ENCODE measurements at places on chromosomes 1 and 21.

GRCh38 chr1:34973326-34973725 is 11.8 kb downstream of the TMEM35B start:
- no peak for DNase-seq

- no peak for DNase-seq
Measured at GRCh38 chr1:9061252-9061960, 8.0 kb downstream of the SLC2A5 start.

GRCh38 chr1:29629814-29630516 is 393.6 kb downstream of the PTPRU start:
- no peak for DNase-seq

- DNase-seq, result no peak
Measured at GRCh38 chr1:172345077-172345476, 75.4 kb upstream of the C1orf105 start.

DNA sequence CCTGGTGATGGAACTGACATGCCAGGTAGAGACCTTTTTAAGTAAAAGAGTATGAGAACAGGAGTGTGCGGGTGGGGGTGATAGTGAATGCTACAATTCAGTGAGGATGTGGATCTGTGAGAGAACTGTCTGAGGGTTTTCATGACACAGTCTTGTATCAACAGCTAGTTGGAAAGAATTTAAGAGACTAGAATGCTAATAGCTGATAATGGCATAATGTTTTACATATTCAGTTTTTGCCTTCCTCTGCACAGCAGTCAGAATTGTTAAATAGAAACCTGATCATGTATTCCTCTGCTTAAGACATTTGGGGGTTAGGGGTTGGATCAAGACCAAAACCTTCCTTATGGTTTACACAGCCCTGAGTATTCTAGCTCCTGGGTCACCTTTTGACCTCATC is 152.8 kb upstream of the ZRANB2 start:
- DNase-seq, result no peak

DNA sequence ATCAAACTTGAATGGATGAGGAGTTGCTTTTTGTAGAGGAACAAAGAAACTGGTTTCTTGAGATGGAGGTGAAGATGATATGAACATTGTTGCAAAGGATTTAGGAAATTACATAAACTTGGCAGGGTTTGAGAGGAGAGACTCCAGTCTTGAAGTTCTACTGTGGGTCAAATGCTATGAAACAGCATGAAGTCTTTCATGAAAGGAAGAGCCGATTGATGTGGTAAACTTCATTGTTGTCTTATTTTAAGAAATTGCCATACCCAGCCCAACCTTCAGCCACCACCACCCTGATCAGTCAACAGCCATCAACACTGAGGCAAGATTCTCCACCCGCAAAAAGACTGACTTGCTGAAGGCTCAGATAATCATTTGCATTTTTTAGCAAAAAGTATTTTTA is 52.2 kb downstream of the SIPA1L2 start:
- no peak for DNase-seq

DNA sequence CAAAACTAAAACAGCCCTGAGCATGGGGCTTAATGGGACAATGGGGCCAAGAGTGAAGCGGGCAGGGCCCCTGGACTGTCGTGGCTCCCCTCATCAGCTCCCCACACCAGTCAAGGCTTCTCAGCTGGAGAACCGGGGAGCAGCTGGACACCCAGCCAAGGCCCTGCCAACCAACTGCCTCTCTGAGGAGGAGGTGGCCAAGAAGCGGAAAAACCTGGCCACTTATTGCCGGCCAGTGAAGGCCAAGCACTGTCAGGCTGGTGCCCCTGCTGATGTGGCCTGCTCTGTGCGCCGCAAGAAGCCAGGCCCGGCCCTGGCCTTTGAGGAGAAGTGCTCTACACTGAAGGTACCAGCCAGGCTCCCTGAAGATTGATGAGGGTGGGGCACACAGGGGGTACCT is 2.5 kb upstream of the CYB561D1 start:
- DNase-seq, result no peak

- no peak for DNase-seq
Measured at GRCh38 chr1:1320666-1321448, 3.6 kb downstream of the INTS11 start.

- no peak for DNase-seq
Measured at GRCh38 chr1:207644166-207644851, 624 bp upstream of the CR1L start.

DNA sequence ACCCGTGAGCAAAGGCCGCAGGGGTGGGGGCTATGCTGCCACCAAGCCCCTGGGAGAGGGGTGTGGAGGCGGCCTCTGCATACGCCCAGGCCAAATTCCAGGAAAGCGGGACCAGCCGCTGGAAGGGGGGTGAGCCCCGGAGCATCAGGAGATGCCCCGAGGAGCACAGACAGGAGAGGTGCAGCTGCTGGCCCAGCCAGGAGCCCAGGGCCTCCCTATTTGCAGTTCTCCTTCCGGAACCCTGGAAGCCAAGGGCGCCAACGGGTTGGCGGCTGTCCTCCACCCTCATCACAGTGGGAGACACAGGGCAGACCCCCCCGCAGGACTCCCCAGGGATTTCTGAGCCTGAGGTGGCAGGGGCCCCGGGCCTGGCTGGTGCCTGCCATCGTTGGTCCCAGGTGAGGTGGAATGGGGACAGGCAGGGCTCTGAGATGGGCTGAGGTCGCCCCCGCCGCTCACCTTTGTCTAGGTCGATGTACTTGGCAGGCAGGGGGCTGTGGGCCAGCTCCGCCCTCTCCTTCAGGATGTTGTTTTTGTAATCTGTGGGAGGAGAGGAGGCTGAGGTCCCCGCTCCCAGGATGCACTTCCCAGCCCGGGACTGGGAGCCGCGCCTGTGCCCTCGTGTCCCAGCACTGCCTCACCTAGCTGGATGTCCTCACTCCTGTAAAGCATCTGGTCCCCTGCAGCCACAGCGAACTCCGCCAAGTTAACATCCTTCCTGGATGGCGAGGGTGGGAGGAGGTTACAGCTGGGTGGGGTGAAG is 4.4 kb upstream of the DVL1 start:
- no peak for DNase-seq

GRCh38 chr1:90411185-90411584 is 305.9 kb downstream of the BARHL2 start:
- DNase-seq, result no peak

DNA sequence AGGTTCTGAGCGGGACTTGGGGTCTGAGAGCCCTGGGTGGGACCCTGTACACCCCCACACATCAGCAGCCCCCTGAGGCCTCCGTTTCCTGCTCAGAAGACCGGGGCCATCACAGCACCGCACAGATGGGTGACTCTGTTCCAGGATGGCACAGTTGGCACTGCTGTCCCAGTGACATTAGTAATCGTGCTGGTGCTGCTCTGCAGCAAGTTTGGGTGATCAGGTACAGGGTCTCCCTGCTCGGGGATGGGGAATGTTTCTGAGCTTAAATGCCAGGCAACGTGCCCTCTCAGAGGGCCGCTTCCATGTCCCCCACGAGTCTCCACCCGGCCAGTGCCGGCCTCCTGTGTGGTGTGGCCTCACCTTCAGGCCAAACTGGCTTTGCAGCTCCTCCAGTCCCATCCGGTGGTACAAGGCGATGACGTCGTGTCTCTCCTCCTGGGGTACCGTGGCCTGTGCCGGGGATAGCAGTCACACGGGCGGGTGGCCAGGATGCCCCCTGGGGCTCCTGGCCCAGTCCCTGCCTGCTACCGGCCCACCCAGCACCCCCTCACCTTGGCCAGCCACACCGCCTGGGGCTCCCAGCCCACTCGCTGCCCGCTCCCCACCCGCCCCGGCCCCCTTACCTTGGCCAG is 17.1 kb downstream of the PRXL2B start:
- DNase-seq, result no peak

- DNase-seq, result peak; percentile 85
Measured at GRCh38 chr1:20787029-20787839, at the start of gene HP1BP3. Gene HP1BP3 (minus strand): TSS chr1:20787307. CDS start chr1:20780440, 6,867 bp downstream.

DNA sequence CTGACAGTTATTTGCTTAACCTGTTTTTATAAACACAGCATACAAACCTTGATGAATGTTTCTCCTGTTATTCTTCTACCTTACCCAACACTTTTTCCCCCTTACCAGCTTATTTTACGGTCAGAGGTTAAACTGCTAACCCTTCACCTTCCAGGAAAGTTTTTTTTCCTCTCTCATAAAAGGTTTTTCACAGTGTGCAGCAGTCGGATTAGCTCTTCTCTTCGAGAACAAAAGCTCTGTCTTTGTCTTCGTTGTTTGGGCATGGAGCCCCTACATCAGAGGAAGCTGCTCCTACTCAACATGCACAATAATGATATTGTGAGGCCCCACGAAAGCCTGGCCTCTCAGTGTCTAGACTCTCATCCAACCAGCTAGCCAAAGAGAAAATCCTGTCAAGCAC is 42.0 kb downstream of the DENND1B start:
- DNase-seq, result no peak

DNA sequence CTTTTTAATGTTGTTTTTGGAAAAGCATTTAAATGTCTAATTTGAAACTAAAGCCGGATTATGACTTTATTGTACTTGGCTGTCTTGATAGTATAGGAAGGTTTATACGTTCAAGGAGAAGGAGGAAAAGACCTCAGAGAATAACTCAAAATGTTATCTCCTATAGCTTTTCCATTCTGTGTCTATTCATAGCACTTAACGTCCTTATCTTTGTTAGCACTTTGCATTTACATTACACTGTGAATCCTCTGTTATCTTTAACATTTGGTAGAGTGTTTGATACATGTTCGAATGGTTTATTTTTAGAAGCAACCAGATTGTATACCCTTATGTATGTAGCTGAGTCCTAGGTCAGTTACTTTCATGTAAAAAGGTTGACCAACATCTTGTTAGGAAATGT is 50.8 kb upstream of the PODN start:
- no peak for DNase-seq

GRCh38 chr1:32114420-32114819 is 6.6 kb downstream of the KPNA6 start:
- DNase-seq, result no peak

- no peak for DNase-seq
Measured at GRCh38 chr1:35539824-35540261, 17.4 kb downstream of the KIAA0319L start.

DNA sequence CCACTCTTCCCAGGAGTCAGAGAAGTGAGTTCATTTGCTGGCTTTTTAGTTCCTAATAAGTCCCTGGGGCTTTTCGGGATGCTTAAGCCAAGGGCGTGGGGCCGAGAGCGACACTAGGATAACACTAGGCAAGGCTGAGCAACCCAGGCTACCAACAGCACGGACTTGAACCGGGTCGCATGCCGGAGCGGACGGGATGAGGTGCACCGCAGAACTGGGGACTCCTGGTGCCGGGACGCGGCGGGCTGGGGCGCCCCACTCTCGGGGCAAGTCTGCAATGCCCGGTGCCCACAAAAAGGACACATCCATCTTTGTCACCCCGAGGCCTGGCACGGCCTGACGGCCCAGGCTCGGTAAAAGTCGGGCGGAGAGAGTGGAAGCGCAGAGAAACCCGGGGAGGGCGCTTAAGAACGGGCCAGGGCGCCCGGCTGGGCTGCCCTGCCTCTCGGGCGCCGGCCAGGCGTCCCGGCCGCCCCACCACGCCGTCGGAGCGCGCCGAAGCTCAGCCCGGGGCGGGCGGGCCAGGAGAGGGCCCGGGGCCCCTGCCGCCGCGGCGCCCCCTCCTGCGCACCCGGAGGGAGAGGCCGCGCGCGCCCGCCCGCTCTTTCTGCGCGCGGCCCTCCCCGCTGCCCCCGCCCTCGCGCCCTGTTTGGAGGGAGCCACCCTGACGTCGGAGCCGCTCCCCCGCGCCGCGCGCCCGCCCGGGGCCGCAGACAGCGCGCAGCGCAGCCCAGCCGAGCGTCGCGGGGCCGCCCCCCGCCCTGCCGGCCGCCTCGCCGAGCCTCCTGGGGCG is at the start of gene NBL1:
Gene NBL1 (plus strand): TSS at position 710 of the 793 bp plus-strand sequence. CDS start 10,720 bp downstream, outside the sequence.
- DNase-seq, result peak; percentile 69

- no peak for DNase-seq
Measured at GRCh38 chr1:44377925-44378784, 23.1 kb upstream of the ERI3 start.

GRCh38 chr1:194159941-194160340 is 973.5 kb upstream of the B3GALT2 start:
- no peak for DNase-seq

DNA sequence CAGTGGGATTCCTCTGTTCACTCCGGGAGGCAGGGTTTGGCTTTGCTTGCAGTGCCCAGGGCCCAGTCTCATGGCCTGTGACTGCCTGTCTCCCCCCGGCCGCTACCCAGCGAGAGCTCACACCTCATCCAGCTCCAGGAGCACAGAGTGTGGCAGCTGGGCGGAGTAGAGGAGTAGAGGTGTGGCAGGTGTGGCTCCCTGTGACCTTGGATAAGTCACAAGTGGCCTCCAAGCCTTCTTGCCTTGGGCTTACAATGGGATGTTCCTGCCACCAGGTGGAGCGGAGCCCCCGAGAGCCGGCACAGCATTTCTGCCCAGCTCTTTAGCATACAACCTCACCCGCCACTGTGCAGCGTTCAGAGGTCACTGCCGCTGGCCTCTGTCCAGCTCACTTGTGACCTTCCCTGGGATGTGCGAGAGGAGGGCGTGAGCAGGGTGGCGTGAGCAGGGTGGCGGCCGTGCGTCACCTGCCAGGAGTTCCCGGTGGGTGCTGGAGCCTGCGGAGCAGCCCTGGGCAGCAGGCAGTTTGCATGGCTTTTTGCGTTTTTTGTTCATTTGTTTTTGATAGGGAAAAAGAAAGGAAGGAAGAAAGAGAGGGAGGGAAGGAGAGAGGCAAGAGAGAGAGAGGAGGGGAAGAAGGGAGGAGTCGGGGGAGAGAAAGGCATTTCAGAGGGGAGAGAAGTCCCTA is 42.4 kb downstream of the CRYAA start:
- DNase-seq, result no peak

DNA sequence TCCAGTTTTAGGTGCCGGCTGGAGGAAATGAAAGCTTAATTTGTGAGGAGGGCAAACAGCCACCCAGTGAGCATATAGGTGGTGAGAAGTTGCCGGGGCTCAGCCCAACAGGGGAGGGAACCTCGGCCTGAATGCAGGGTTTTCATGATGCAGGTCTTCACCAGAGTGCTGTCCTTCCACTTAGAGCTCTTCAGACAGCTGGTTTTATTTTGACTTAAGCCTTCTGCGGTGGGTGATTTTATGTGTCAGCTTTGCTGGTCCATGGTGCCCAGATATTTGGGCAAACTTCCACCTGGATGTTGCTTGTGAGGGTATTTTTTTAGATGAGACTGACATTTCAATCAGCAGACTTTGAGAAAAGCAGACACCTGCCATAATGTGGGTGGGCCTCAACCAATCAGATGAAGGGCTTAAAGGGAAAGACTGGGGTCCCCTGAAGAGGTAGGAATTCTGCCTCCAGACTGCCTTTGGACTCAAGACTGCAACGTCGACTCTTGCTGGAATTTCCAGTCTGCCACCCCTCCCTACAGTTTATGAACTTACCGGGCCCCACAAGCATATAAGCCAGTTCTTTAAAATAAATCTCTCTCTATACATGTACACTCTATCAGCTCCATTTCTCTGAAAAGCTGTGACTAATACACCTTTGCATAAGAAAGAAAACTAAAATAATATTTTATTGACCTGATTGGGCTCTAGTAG is 72.8 kb downstream of the RHOU start:
- DNase-seq, result no peak

- no peak for DNase-seq
Measured at GRCh38 chr21:26961698-26962097, 5.2 kb downstream of the ADAMTS5 start.

DNA sequence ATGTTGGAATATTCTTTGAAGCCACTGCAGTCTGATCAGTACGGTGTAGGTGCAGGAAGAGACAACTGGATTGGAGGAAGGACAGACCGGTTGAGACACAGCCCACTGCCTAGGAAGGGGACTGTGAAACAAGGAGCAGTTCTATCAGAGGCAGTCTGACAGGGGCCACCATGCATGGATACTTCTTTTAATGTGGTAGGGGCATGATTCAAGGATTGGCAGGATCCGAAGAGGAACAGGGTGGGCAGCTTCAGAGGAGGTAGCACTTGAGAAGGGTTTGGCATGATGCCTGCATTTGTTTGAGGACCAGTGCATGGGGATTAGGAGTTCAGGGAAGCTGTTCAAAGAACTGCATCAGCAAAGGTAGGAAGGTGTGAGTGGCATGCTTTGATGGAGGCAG is 167.9 kb downstream of the DYRK1A start:
- DNase-seq, result no peak
